Stimulated activated CD8-positive, alpha-beta memory T cell treated with anti-CD3 and anti-CD28 coated beads, Interleukin-12 subunit alpha, Interleukin-12 subunit beta, amount 100 ng/mL, for 4 hours (primary cell): ENCODE measurements at places on chromosomes 16 and 17.

DNA sequence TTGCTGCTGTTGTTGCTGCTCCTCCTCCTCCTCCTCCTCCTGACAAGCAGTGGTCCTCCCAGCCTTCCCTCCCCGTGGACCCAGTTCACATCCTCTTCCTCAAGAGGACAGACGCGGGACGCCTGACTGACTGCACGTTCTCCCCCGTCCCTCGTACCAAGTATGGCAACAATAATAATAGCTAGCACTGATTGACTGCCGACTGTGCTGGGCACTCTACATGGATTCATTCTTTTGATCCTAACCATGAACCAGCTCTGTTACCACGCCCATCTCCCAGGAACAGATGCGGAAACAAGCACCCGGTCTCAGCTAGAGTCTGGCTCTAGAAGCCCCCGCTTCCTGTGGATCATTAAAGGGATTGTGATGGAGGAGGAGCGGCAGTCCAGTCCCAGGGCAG is 78.0 kb downstream of the GNAO1 start:
- no peak for DNase-seq

DNA sequence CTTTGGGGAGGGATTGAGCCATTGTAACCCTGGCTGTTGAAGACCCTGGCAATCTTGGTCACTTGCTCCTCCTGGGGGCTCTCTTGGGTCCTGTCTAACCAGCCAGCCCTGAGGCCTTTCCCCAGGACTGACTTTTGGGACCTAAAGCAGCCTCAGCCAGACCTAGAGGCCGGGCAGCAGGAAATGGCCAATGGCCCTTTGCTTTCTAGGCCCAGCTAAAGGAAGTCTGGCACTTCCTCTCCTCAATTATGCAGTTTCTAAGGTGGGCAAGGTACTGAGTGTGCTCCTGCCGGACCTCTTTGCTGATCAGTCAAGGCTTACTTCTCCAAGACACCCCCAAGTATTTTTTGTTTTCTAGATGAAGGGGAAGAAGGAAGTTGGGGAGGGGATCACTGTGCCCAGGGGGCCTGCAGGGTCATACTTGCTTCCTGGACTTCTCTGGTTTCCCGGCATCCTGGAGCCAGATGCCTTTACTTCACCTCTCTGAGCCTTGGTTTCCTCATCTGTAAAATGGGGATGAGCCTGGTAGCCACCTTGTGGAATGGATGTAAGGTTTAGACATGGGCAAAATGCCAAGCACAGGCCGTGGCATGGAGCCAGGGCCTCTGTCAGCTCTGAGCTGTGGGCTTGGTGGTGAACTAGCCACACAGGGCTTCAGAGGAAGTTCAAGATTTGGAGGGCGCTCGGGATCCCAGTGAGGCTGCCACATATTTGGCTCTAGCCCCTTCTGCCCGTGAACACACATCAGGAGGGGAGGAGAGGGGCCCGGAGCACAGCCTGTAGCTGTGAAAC is 8.6 kb downstream of the CX3CL1 start:
- DNase-seq: no peak

GRCh38 chr17:35856603-35857002 is 12.1 kb downstream of the HEATR9 start:
- no peak for DNase-seq

DNA sequence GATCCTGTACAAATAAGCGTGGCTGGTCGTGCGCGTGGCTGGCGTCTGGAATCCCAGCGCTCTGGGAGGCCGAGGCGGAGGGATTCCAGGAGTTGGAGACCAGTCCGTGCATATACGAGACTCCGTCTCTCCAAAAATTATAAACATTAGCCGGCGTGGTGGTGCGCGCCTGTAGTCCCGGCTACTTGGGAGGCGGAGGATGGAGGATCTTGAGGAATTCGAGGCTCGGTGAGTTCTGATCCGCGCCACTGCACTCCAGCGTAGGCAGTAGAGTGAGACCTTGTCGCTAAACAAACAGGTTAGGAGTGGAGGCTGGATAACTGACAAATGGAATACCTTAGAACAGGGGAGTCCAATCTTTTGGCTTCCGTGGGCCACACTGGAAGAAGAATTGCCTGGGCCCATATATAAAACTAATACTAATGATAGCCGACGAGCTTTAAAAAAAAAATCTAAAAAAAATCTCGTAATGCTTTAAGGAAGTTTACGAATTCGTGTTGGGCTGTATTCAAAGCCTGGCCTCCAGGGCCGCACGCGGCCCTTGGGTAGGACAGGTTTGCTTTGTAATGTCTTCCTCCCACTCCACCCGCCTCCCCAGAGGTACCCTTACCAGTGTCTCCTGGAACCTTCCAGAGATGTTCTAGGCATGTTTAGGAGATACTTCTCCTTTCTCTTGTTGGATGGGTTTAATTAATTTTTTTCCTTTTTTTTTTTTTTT is 909 bp upstream of the RSL1D1 start:
- DNase-seq: no peak

GRCh38 chr16:87264634-87265033 is 52.6 kb downstream of the C16orf95 start:
- DNase-seq: no peak

- no peak for DNase-seq
Observed at GRCh38 chr17:74749279-74750038, 1.0 kb downstream of the NHERF1 start.

- DNase-seq: peak; percentile 30
Observed at GRCh38 chr17:44110823-44111633, 12.4 kb downstream of the HDAC5 start.
